ENCODE measurements at places on chromosomes 7 and 10. TPM values are rescaled to one million over a fixed set of nuclear protein-coding genes. Genes with fewer than 3 reads are reported as not detected.
A peak's percentile ranks its signal among the peaks of the same experiment; 100 is the strongest.

- no peak for DNase-seq
Measured at GRCh38 chr10:35641676-35642034, 441 bp downstream of the FZD8 start.

- no peak for DNase-seq
Measured at GRCh38 chr7:7159063-7159658, 23.2 kb upstream of the C1GALT1 start.

DNA sequence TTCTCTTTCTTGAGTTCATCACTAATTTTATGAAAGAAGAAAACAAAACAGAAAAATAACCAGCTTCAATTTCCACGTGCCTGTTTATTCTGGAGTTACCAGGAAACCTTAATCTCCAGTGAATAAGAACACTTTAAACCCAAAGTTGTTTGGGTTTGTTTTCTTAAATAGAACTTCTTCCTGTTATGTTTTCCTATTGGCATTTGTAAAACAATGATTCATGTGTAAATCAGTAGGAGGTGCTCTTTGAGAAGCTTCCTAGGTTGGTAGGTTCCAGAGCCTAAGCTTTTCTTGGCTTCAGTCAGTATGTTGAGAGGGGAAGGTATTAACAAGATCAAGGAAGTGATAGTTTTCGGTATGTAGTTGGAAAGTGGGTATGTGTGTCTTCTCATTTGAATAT, 119.0 kb downstream of the BICC1 start:
- DNase-seq, result no peak

DNA sequence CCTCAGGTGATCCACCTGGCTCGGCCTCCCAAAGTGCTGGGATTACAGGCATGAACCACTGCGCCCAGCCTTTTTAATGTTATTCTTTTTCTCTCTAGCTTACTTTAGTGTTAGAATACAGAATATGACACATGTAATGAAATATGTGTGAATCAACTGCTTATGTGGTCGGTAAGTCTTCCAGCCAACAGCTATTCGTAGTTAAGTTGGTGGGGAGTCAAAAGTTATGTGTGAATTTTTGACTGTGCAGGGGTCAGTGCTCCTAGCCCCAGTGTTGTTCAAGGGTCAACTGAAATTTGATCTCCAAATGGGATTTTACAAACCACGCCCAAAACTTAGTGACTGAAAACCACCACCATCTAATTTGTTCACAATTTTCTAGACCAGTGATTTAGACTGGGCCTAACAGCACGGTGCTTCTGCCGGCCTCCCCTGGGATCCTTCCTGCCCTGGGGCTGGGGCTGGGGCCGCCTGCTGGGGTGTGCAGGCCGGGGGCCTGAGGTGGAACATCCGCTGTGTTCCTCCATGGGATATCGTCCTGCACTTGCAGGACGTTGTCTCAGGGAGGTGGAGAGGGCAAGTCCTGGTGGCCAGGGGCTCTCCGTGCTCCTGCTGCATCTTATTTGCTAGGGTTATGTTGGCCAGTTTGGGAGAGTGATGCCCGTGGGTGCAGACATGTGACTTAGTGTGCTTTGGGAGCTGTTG, 24.5 kb upstream of the GRB10 start:
- DNase-seq, result no peak

GRCh38 chr10:34658934-34659333, 156.2 kb downstream of the PARD3 start:
- DNase-seq, result no peak

DNA sequence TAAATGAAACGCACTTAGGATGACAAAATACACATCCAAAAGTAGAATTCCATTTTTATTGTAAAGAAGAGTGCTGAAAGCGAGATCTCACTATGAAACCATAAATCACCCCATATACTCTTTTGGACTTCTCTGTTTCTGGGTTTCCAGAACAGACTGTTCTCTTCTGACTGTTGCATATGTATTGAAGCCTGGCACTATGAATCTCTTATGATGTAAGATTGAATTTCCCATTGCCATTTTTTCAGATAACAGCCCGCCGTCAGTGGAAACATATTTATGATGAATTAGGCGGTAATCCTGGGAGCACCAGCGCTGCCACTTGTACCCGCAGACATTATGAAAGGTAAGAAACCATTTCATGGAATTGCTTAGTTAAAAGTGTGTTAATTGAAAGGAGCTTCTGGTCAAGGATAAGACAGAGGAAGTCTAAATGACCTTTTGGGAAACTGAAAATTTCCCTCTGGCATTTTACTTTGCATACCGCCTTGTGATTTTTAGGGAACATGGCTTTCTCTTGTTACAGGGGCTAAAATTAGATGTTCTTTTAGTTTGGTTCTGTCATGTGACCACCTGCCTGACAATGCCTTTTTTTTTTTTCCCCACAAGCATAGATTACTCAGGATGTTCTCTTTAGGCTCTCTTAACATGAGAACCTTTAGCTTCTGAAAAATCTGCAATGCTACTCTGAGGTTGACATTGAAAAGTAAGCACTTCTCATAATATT, 168.1 kb downstream of the ARID5B start:
- DNase-seq, result no peak

- no peak for DNase-seq
Measured at GRCh38 chr10:31347705-31348104, 28.7 kb downstream of the ZEB1 start.

- DNase-seq, result no peak
Measured at GRCh38 chr7:27551803-27552400, 110.8 kb downstream of the HIBADH start.

DNA sequence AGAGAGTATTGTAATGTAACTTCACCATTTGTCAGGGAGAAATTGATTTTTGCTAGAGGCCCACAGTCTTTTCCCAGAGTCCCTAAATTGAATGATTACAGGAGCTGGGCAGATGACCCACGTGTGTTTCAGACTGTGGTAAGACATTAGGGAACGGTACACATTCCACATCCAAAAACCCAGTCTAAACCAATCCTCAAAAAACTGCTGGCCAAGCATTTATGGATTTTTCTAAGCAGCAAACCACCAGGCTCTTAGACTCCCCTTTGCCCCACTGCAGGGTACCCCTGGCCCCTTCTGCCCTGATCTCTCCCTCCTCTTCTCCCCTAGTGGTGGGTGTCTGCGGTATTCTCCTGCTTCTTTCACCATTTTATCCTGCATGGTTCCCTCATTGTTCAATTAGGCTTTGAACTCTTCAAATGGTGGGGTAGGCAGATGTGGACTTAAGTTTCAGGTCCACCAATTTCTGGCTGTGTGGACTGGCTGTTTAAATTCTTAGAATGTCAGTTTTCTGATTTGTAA, 135.5 kb upstream of the SORCS3 start:
- no peak for DNase-seq

GRCh38 chr10:122159141-122159970, 111.7 kb upstream of the BTBD16 start:
- DNase-seq, result no peak

- no peak for DNase-seq
Measured at GRCh38 chr7:151115121-151115835, 29.0 kb downstream of the AGAP3 start.

DNA sequence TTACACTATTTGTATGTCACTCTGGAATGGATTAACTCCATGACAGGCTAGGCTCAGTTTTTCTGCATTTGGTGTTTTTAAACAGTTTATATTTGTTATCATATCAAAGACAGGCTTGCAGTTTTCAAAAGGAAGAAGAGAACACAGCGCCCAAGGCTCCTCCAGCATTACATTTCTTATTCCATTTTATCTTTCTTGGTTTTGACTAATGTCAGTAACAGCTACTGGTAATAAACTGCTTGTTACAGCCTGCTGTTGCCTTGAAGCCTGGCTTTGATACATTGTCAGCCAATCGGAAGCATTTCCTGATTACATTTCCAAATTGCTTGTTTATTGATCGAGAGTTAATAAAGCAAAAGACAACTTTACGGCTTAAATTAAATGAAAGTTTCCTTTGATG, 166.0 kb upstream of the MDFIC start:
- DNase-seq, result no peak

- no peak for DNase-seq
Measured at GRCh38 chr10:101668566-101668965, 26.4 kb downstream of the FBXW4 start.

DNA sequence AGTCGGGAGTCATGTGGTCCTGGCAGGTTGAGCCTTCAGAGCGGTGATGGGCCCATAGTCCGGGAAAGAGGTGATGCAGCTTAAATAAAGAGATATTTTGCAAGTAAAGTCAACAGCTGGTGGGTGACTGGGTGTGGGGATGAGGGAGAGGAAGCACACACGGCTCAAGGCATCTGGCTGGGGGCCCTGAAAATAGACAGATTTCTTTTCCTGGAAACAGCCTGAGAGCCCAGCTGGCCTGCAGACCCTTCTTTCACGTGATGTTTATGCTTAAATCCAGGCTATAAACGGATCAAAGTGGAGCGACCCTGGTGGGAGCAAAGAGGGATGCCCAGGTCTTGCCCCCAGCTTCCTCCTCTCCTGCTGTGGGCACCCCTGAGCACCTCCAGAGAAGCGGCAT, 149.1 kb downstream of the TEX36 start:
- no peak for DNase-seq

DNA sequence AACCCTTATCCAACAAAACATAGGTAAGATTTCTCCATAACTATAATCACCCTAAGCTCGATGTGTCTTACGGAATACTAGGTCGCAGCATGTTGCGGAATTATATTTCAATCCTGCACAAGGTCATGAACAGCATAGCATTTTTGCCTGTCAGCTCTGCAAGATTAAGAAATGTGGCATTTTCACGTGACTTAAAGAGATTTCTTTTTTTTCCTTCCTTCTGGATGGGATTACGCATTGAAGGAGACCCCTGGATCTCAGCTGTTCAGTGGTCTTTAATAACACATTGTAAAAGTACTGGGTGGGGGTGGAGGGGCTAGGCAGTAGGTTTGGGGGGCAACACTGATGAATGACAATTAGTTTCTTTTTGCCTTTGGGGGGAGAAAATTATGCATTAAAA, 106.7 kb downstream of the CUBN start:
- DNase-seq, result peak; percentile 19

DNA sequence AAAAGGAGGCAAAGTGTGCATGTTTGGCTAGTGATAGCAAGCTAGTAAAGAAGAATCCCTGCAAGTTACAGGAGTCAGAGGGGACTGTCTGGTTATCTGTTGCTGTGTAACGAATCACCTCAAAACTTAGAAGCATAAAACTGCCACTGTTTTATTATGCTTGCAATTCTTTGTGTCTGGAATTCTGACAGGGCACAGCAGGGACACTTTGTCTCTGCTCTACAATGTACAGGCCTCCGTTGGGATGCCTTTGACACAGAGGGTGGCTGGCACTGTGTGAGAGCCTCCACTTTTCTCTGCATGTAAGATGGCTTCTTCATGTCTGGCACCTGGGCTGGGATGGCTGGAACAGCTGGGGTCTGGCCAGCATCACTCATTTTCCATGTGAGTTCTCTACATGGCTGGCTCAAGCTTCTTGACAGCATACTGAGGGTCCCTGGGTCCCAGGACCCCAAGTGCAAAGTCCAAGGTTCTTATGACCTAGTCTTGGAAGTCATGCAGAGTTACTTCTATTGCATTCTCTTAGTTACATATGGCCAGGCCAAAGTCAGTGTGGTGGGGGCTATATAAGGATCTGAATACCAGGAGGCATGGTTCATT, 276.9 kb downstream of the RPS24 start:
- DNase-seq, result no peak

- DNase-seq, result no peak
Measured at GRCh38 chr7:18792871-18793595, 297.5 kb downstream of the HDAC9 start.

GRCh38 chr10:101215397-101216206, 13.7 kb downstream of the LBX1 start:
- DNase-seq, result no peak

The GIMAP1 gene
- 20.2 TPM for total RNA-seq

The FAM25G gene
- total RNA-seq, result not detected

The LRRN3 gene
- 204 TPM for total RNA-seq

The GPR37 gene
- total RNA-seq, result not detected

The WDR86 gene
- total RNA-seq, result 0.26 TPM

The LOXL4 gene
- not detected for total RNA-seq

The HTR5A gene
- not detected for total RNA-seq

The NXPH1 gene
- not detected for total RNA-seq

The HOXA5 gene
- not detected for total RNA-seq

All from activated CD8-positive, alpha-beta T cell treated with anti-CD3 and anti-CD28 coated beads, Interleukin-2, amount 10 ng/mL, durations not matched to agents 7 days and 5 days (primary cell).